ENCODE measurements at places on chromosomes 2 and 18.

DNA sequence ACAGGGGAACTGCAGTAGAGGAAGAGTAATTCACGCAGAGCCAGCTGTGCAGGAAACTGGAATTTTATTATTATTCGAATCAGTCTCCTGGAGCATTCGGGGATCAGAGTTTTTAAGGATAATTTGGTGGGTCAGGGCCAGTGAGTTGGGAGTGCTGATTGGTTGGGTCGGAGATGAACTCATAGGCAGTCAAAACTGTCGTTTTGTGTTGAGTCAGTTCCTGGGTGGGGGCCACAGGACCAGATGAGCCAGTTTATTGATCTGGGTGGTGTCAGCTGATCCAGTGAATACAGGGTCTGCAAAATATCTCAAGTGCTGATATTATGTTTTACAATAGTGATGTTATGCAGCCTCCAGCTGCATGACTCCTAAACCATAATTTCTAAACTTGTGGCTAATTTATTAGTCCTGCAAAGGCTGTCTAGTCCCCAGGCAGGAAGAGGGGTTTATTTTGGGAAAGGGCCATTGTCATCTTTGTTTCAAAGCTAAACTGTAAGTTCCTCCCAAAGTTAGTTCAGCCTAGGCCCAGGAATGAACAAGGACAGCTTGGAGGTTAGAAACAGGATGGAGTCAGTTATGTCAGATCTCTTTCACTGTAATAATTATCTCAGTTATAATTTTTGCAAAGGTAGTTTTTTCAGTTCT lies 67.0 kb downstream of the ASAP2 start:
- DNase-seq, result no peak

GRCh38 chr2:180733330-180733729 lies 247.1 kb upstream of the UBE2E3 start:
- DNase-seq, result no peak

GRCh38 chr2:177597759-177598158 lies 205.2 kb downstream of the AGPS start:
- DNase-seq, result no peak

- no peak for DNase-seq
These were observed 335.7 kb upstream of the HS6ST1 start for GRCh38 chr2:128654408-128654807.

GRCh38 chr2:70870790-70871189 lies 35.2 kb upstream of the CD207 start:
- no peak for DNase-seq

DNA sequence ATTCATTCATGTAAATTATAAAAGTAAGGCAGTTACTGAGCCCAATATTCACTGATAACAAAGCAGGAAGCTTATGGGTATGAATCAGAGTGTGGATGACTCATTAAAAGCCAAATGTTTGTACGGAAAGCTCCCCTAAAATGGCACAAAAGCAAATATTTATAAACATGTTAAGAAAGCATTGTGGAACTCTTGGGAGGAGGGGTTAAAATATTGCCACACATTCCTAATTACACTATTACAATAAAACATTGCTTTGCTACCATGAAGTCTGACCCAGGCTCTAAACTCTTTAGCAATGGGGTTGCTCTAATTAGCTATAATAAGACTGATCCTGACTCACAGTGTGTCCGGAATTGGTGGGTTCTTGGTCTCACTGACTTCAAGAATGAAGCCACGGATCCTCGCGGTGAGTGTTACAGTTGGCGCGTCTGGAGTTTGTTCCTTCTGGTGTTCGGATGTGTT lies 110.9 kb downstream of the NAB1 start:
- DNase-seq, result no peak

DNA sequence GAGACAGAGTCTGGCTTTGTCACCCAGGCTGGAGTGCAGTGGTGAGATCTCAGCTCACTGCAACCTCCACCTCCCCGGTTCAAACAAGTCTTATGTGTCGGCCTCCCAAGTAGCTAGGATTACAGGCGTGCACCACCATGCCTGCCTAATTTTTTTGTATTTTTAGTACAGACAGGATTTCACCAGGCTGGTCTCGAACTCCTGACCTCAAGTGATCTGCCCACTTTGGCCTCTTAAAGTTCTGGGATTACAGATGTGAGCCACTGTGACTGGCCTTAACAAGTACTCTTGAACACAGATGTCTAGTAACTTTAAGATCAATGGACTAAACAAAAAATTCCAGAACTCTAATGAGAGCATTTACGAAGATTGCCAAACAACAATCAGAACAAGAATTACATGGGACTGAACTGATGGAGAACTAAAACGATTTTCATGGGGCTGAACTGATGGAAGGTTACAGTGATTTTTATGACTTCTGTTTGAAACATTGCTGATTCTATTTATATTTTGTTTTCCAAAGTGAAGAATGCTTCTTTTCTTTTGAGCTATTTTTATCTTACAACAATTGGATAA lies 46.5 kb upstream of the ST3GAL5 start:
- DNase-seq, result no peak

DNA sequence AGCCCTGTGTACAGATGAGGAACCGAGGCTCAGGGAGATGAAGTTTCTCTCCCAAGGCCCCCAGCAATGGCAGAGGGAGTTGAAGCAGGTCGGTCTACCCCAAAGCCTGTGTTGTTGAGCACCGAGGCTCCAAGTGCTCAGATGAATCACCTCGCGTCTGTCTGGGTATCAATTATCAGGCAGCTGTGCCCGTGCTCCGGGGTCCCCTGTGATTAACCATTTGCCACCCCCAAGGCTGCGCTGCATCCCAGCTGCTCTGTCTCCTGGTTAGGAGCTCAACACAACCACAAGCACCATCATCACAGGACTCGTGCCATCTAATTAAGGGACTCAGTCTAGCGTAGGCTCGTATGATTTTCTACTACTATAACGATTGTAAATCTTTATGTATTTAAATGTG lies 27.1 kb downstream of the LIPG start:
- DNase-seq, result no peak

GRCh38 chr18:45688113-45688512 lies 35.9 kb upstream of the SLC14A1 start:
- DNase-seq, result peak; percentile 18

- DNase-seq, result no peak
These were observed 39.0 kb downstream of the EN1 start for GRCh38 chr2:118808429-118808809.

DNA sequence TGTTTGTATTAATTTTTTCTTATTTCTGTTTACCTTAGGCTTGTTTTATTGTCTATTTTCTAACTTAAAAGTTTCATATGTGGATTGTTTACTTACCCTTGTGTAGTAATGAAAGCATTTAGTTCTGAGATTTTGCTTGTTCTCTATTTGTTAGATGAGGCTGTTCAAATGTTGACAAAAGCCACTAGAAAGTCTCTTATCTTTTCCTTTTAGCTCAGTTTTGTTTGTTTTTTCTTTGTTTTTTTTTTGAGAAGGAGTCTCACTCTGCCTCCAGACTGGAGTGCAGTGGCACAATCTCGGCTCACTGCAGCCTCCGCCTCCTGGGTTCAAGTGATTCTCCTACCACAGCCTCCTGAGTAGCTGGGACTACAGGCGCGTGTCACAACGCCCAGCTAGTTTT lies 30.9 kb downstream of the USP14 start:
- no peak for DNase-seq

GRCh38 chr2:64090264-64090663 lies 54.0 kb downstream of the PELI1 start:
- DNase-seq, result no peak

DNA sequence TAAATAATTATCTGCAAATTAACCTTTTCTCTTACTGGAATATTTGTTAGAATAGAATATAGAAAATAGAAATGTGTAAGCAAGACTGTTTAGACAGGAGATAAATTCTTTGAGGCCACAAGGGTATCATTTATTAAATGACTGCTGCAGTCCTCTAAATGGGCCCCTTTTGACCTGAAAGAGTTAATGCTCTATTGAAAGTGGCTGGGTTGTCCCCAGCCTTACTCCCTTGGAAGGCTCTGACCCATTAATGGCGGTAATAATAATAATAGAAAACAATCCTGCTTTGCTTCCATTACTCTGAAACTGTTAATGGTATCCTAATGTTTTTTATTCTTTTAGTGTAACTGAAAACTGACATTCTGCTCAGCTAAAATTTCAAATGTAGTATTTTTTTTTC lies 398.0 kb upstream of the NRP2 start:
- DNase-seq, result no peak

GRCh38 chr2:236939721-236940231 lies 145.9 kb upstream of the COPS8 start:
- no peak for DNase-seq

- no peak for DNase-seq
These were observed 30.7 kb downstream of the CNGA3 start for GRCh38 chr2:98376996-98377395.
